ENCODE measurements at places on chromosomes 2 and 18.

- DNase-seq = no peak
These were observed 250.8 kb upstream of the ZEB2 start for GRCh38 chr2:144770616-144771230.

DNA sequence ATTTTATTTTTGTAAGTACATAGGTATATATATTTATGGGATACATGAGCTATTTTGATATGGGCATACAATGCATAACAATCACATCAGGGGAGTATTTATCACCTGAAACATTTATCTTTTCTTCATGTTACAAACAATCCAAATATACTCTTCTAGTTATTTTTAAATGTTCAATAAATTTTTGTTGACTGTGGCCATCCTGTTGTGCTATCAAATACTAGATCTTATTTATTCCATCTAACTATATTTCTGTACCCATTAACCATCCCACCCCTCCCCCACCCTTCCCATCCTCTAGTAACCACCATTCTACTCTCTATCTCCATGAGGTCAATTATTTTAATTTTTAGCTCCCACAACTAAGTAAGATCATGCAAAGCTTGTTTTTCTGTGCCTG lies 157.0 kb downstream of the CD226 start:
- DNase-seq = no peak

DNA sequence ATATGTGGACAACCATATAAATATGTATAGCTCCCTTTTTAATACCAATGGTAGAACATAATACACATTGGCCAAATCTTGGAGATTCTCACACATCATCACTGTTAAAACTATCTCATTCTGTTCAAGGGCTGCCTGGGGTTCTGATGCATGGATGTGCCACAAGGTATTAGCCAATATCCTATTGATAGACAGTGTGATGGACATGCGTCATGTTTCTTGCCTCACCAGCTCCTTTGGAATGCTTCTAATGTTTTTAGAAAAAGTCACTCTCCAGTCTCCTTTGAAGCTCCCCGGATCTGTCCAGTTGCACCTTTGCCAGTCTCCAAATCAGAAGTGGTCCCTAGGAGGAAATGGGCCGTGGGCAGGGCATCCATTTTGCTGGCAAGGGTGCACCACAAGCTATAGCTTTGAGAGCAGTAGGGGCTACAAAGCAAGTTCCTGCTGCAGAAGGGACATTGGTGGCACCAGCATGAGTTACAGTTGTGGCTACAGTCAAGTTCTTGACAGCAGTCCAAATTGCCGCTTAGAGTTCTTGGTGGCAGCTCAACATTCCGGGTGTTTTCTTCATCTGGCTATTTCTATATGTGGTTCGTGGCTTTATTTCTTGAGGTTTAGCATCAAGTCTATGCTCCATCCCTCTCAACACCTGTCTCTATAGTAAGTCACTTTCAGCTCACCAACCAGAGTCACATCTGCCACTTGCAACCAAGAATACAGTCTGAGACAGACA lies 25.1 kb upstream of the ATRAID start:
- DNase-seq = no peak

- no peak for DNase-seq
These were observed 690.7 kb downstream of the LRP1B start for GRCh38 chr2:141440072-141440635.

DNA sequence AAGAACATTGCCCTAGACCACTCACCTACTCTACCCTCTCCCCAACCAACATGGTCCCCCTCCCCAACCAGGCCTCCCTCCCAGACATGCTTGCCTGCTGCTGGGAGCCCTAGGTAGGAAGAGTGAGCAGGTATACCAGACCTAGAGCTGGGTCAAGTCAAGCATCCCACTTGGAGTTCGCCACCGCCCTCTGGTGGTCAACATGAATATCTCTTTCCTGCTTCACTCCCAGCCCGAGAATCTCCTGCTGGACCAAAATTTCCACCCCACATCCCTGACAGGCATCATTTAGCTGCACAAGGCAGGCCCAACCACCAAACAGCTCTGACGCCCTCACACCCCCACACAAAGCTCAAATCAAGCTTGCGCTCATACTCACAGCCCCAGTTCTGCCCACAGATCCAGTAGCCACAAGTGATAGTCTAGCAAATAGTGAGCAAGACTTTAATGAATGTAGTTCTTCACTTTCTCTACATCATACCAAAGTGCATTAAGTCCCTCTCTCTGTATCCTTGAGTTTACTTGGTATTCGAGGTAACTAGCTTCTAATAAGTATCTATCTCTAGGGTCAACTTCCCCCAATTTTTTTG lies 116.0 kb downstream of the TNS1 start:
- peak; percentile 57 for DNase-seq

- no peak for DNase-seq
These were observed 388.6 kb upstream of the TNP1 start for GRCh38 chr2:217248312-217248935.

DNA sequence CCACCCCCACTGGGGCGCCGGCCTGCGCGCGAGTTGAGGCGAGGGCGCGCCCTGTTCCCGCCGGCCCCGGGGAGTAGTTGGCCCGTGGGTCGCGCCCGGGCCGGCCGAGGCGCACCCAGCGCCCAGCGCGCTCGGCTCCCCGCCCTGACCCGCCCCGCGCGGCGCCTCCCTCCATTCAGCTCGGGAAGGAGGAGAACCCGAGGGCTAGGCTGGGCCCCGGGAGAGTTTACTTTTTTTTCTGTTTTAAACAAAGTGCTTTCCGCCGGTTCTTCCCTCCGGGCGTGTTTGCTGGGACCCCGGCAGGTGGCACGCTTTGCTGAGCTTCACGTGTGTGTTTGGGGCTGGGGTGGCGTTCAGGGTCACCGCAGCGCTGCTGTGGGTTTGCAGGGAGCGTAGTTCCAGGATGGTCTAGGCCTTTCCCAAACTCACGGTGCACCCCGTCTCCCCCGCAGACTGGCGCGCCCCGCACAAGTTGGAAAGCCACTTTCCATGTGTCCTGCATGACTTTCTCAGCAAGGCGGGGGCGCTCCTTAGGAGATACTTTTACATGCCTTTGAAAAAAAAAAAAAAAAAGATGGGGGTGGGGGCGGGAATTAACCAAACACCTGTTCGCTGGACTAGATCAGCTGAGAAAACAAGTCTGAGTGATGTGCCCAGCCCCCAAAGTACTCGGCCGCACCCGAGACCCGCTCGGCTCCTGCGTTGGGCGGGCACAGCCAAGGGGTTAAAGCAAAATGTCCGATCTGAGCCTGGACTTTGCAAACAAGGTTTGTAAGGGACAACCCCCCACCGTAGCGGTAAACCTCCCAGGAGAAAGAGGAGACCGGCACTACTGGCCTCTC lies 825 bp downstream of the ITGA6 start:
- DNase-seq = peak; percentile 56

DNA sequence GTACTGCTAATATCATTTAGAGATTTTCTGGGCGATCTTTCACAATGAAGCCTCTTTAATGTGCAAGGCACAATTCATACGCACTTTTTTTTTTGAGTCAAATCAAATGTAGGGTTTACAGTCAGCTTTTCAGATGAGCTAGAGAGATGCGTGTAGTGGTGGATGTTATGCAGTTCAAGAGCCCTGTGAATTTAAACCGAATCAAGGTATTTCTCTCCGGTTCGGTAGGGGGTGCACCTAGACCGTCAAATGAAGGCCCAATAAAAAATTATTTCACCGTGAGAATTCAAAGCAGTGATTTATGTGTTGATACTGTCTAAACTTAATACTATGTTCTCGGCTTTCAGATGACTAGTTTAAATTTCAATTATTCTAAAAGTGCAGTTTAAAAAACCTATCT lies 1.1 kb downstream of the PTH2R start:
- DNase-seq = no peak

DNA sequence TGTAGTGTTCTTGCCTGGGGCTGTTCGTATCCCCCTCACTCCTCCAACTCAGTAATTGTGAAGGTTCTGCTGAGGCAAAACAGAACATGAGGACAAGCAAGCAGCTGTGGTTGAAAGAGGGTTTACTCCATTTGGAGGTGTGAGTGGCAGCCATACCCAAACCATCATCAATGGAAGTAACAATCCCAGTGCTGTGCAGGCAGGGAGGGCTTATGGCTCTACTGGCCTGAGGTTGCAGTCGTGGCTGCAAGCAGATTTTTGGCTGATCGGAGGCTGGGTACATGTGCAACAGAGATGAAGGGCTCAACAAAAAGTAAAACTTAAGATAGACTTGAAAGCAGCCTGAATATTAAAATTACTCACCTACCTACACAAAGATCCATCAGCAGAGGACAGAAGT lies 13.2 kb downstream of the SRSF7 start:
- no peak for DNase-seq

DNA sequence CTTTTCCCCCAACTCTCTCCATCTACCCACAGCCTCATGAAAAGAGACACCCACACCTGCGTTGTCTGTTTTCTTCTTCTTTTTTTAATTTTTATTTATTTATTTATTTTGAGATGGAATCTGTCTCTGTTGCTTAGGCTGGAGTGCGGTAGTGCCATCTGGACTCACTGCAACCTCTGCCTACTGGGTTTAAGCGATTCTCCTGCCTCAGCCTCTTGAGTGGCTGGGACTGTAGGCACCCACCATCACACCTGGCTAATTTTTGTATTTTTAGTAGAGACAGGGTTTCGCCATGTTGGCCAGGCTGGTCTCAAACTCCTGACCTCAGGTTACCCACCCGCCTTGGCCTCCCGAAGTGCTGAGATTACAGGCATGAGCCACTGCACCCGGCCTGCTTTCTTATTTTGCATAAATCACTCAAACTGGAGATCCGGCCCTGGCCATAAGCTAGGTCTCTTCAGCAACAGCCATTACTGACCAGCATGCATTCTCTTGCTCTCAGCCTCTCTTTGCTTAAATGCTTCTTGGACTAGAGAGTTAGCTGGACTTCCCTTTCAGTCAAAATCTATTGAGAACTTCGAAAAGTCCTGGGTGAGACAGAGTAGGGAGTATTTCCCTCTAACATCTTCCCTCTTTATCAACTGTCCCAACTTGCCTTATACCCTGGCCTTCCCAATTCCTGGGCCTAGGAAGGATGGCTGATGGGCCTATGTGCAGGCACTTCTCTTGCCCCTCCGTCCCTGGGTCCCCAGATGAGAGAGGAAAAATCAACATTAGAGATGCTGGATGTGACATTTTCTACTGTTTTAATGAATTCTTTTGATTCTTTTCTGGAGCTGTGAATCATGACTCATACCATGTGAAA lies 27.3 kb downstream of the MYCN start:
- no peak for DNase-seq

GRCh38 chr2:31404827-31405226 lies 9.7 kb downstream of the XDH start:
- DNase-seq = no peak

DNA sequence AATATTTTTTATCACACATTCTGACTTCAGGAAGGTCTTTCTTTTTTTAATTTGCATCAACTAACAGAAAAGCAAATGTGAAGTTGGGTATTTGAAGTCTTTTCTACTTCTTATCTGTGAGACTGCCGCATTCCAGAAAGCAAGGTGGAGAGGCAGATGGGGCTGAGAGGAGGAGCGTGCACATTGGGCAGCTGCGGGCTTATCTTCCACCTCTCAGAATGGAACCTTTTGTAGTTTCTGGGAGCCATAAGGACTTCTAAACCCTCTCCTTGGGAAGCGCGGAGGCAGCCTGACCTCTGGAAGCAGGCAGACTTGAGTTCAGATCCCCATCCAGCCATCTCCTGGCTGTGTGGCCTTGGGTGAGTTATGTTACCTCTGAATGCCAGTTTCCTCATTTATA lies 3.9 kb downstream of the MAPRE3 start:
- DNase-seq = no peak

- peak; percentile 60 for DNase-seq
These were observed 133.9 kb downstream of the ATP9B start for GRCh38 chr18:79203017-79203605.

GRCh38 chr18:36578871-36579710 lies 249.7 kb downstream of the TPGS2 start:
- DNase-seq = no peak

DNA sequence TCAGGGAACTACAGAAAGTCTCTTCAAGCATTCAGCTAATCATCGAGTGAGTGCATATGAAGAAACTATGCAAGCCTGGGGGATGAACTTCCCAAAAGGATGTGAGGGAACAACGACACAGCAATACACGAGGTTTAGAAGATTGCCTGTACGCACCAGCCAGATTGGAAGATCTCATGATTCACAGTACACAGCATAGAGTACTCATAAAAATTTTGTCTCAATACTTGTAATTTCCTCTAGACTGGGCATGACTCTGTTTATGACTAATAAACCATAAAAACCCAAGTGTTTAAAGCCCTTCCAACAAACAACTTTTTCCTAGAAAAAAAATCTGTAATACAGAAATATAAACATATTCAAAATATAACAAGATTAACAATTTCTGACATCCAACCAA lies 279.7 kb downstream of the KCNJ3 start:
- no peak for DNase-seq

DNA sequence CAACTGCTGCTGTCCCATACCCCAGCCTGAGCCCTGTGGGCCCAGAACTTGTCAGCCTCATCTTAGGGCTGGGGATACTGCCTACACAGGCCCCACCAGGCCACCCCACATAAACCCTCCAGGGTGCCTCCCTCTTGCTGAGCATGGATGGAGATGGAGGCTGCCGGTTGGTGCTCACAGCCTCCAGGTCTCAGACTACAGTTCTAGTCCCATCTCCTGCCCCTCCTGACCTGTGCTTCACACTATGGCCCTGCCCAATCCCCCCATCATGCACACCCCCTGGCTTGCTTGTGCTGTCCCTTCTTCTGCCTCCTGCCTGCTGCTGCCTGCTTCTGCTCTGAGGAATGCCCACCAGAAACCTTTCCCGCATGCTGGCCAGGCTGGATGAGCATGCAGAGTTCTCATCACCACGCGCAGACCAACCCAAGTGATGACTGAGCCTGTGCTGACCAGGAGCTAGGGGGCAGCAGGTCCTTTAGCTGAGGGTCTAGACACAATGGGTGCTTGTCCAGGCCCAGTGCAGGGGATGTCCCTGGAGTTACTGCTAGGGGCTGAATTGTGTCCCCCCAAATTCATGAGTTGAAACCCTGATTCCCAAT lies 138.4 kb upstream of the HS6ST1 start:
- DNase-seq = no peak
